ENCODE measurements at places on chromosomes 13 and 19.

DNA sequence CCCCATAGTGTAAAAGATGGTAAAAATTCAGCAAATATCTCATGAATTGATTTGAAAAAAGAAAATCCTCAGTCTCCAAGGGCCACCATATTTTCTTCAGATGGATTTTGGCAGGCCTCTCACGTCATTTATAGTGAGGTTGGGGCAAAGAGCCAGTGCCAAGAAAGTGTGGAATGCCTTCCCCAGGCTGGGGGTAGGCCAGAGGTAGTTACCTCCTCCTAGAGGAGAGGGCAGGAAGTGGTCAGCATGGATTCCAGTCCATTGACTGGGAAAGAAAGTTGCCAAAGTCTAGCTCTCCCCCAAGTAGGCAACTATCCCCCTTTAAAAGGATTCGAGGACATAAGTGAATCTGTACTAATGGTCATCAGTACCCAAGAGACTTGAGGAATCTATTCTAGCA, 68.4 kb upstream of the KCTD4 start:
- no peak for DNase-seq

GRCh38 chr13:50122455-50122854, 107.2 kb downstream of the KCNRG start:
- no peak for DNase-seq

DNA sequence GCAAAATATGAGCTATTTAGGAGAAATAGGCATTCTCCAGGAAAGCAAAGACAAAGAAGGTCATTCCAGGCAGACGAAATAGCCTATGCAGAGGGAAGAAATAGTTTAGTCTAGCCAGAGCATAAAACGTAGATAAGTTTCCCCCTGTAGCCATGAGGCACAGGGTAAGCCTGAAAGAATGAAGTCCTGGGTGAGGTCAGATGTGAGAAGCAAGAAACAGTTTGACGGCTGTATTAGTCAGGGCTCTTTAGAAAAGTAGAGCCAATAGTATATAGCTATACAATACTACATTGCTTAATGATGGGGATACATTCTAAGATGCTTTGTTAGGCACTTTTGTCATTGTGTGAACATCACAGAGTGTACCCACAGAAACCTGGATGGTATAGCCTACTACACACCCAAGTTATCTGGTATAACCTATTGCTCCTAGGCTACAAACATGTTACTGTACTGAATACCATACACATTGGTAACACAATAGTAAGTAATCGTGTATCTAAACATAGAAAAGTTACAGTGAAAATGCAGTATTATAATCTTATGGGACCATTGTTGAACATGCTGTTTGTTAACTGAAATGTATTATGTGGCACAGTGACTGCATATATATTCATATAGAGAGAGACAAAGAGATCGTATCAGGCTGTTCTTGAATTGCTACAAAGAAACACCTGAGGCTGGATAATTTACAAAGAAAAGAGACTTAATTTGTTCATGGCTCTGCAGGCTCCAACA, 59.3 kb upstream of the WDFY2 start:
- DNase-seq = no peak

- no peak for DNase-seq
These were observed 10.9 kb downstream of the IGFLR1 start for GRCh38 chr19:35731353-35731752.

DNA sequence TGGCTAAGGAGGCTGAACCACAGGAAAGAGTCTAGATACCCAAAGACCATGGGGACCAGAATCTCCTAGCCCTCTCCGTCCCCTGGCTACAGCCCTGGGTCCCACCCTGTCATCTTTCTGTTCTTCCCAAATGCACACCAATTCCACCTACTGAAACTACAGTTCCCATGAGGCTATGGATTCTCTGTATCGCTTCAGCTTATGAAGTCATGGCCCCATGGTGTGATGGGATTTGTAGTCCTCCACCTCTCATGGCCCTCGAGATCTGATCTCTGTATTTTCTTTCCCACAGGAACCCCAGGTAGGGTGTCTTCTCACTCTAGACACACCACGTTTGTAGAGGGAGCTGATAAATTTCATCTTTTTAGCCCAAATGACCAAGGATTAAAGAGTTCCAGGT, 11.8 kb downstream of the PTPRH start:
- no peak for DNase-seq

GRCh38 chr19:46497773-46498172, 2.1 kb upstream of the PNMA8B start:
- DNase-seq = no peak

GRCh38 chr13:81388400-81388799, 1047.5 kb upstream of the SPRY2 start:
- DNase-seq = no peak

GRCh38 chr13:38700051-38700450, 13.2 kb downstream of the FREM2 start:
- no peak for DNase-seq

DNA sequence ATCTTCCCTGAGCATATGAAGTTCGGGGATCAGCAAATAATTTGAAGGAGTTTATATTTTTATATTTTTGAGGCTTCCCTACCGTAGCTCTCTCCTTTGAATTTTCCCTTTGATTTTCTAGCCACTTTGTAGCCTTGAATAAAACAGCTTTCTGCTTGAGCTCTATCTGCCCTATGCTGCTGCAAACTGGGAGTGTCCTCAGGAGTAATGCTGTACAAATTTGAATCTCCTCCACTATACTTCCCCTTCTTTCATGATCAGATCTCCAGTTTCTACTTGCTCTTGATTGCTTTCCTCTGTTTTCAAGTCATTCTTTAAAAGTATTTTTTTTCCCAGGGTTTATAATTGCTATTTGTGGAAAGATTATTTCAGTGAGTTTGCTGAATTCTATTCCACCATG, 14.6 kb downstream of the PDS5B start:
- DNase-seq = no peak

GRCh38 chr13:41293272-41293671, 17.8 kb upstream of the NAA16 start:
- no peak for DNase-seq

DNA sequence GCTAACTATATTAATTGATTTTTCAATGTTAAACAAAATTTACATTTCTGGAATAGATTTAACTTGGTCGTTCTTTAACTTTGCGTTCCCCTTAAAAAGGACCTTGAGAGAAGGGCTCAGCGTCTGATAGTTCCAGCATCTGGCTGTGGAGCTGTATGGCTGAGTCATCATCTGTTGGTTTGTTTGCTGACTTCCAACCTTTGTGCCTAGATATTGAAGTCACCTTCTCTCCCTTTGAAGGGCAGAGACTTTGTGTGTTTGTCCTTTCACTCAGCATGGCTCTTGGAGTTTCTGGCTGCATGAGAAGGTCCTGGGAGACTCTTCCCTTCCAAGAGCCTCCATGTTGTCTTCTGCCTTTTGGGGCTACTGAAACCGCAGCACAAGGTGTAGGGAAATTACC, 16.6 kb upstream of the IRS2 start:
- DNase-seq = no peak

DNA sequence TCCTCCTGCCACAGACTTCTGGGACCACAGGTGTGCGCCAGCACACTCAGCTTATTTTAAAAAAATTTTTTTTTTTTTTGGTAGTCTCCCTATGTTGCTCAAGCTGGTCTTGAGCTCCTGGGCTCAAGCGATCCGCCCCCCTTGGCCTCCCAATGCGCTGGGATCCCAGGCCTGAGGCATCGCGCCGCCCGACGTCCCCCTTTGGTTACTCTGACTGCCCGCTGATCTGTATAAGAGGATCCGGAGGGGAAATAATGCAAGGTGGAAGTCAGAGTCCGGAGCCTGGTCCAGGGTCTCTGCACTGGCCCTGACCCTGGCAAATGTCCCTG, 486 bp upstream of the ZNF805 start:
- DNase-seq = no peak

DNA sequence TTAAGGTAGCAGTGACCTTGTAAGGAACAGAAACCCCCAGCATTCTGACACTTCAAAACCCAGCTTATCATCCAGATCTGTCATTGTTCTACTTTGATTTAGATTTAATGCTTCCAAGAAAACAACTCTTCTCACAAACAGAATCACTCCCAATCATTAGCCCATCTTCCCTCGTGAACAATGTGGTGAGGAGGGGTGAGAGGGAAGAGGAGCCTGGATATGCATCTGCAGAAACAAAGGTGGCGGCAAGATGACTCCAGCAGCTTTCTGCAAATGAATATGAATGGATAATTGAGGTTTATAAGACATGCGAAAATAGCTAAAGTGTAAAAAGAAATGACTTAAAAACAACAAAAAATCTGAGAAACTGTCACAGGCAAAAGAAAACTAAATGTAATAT, 859.9 kb upstream of the SLC10A2 start:
- DNase-seq = no peak

DNA sequence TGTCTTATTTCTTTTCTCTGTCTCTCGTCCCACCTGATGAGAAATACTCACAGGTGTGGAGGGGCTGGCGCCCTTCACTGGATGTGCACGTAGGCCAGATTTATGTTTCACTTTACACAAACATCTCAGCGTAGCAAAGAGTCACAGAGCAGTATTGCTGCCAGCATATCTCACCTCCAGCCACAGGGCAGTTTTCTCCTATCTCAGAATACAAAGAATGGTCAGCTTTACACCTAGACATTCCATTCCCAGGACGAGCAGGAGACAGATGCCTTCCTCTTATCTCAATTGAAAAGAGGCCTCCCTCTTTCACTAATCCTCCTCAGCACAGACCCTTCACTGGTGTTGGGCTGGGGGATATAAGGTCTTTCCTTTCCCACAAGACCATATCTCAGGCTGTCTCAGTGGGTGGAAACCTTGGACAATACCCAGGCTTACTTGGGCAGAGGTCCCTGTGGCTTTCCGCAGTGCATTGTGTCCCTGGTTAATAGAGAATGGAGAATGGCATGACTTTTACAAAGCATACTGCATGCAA, 7.2 kb upstream of the ZNF611 start:
- no peak for DNase-seq

GRCh38 chr19:54626757-54627156, 3.5 kb upstream of the LILRB1 start:
- DNase-seq = no peak

GRCh38 chr13:44064357-44064756, 184.7 kb downstream of the LACC1 start:
- DNase-seq = no peak

GRCh38 chr19:2533686-2534422, 57.9 kb downstream of the GADD45B start:
- DNase-seq = no peak

DNA sequence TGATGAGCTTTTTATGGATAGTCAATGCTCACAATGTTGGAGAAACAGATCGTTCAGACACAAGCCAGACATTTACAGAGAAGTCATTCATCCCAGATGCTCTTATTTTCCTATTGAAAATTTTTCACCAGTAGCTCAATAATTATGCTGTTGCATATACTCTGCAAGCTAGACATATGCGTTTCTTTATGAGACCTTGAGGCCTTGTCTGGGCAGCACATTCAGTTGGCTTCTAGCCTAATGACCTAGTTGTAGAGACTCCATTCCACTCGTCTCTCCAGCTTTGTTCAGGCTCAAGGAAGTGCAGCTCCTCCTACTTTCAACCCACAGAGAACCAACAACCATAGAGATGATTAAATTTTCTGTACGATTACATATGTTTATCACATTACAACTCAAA, 237.7 kb downstream of the MZT1 start:
- DNase-seq = no peak

- no peak for DNase-seq
These were observed 122.7 kb downstream of the TBC1D4 start for GRCh38 chr13:75359266-75359665.

GRCh38 chr19:4606921-4607678, 32.2 kb upstream of the TNFAIP8L1 start:
- DNase-seq = no peak

- no peak for DNase-seq
These were observed 77.8 kb upstream of the RFC3 start for GRCh38 chr13:33740134-33740538.

GRCh38 chr13:31982124-31982523, 49.5 kb upstream of the FRY start:
- no peak for DNase-seq

DNA sequence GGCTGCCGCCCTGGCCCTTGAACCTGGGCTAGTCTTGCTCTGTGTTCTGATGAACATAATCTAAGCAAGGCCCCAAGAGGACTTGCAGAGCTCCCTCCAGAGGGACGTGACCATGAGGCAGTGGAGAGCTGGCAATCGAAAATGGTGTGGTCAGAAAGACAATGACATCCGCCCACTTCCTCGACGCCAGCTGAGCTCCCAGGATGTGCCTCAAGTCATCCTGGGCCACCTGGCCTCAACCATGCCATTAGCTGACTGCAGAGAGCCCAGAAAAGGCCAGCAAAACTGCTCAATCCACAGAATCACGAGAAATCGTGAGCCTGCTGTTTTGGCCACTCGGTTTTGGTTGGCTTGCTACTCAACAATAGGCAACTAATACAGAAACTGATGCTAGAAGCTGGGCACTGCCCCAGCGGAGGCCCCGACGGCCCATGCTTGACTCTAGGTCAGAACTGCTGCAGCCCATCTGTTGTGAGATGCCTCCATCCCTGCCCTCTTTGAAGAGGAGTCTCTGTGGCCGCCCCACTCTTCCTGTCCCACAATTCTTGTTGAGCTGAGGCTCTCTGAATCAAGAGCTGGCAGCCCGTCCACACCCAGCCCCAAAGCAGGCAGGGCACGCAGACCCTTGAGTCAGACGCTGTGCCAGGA, 53.3 kb downstream of the STK24 start:
- DNase-seq = no peak

- DNase-seq = peak; percentile 88
These were observed 17.6 kb downstream of the LIG1 start for GRCh38 chr19:48152551-48152950.

- DNase-seq = no peak
These were observed 221.1 kb downstream of the DNAJC15 start for GRCh38 chr13:43244481-43244880.

DNA sequence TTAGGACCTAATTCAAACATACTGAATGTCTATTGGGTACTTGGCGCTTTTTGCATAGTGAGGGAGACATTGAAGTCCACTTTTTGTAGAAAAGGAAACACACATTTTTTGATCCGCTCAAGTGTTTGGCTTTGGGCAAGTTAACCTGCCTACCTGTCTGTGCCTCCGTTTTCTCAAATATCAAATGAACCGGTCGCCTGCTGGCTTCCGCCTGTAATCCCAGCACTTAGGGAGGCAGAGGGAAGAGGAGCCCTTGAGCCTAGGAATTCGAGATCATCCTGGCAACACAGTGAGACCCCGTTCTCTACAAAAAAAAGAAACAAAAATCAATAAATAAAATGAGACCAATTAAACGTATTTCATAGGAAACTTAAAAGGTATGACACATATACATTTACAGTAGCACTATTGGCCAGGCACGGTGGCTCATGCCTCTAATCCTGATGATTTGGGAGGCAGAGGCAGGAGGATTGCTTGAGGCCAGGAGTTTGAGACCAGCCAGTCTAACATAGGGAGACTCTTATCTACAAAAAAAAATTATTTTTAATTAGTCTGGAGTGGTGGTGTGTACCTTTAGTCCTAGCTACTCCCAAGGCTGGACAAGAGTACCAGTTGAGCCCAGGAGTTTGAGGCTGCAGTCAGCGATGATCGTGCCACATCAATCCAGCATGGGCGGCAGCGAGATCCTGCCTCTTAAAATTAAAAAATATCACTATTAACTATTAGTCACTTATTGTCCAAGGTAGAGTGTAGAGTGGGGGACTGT, 1.3 kb downstream of the RAD23A start:
- no peak for DNase-seq

Data from NCI-H460 (cell line).